Hepatocyte (in vitro differentiated cells): ENCODE measurements at places on chromosomes 3 and 15.

DNA sequence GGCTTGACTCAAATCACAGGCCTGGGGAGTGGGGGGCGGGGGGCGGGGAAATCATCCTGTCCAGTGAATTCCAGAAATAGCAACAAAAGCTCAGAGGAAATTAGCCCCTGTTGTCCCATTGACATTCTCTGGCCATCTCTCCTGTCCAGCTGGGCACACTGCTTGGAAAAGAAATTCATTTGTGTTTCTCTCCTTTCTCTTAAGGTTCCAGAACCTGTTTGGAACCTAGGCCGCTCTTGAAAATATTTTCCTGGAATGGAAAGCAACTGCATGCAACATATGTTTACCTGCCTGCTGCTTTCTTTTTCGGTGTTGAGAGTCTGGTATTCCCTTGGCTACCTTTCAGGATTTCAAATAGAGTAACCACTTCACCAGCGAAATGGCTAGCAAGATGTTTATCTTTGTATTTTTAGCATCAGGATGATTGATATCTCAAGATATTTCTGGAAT lies 169.0 kb downstream of the GHSR start:
- H3K27me3 ChIP-seq = no peaks in the 10 kb centered on the region
- H3K4me1 ChIP-seq = peaks cover 5% of the 10 kb centered on the region
- H3K36me3 ChIP-seq = no peaks in the 10 kb centered on the region
- no peak for DNase-seq
- H3K27ac ChIP-seq = no peak overlapping the region

DNA sequence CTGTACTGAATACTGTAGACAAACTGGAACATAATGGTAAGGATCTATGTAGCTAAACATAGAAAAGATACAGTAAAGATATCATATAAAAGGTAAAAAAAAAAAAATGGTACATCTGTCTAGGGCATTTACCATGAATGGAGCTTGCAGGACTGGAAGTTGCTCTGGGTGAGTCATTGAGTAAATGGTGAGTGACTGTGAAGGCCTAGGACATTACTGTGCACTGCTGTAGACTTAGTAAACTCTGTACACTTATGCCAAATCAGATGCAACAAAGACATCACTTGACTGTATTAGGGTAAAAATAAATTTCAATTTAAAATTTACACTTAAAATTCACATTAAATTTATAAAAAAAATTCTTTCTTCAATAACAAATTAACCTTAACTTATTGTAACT lies 281.3 kb upstream of the LMCD1 start:
- no peak overlapping the region for H3K4me3 ChIP-seq
- H3K27ac ChIP-seq = no peak overlapping the region
- no peak for DNase-seq

- no peak overlapping the region for H3K27ac ChIP-seq
- no peak for DNase-seq
- H3K36me3 ChIP-seq = no peaks in the 10 kb centered on the region
- H3K4me1 ChIP-seq = no peaks in the 10 kb centered on the region
- H3K27me3 ChIP-seq = no peaks in the 10 kb centered on the region
These were observed 691.5 kb upstream of the ARPP21 start for GRCh38 chr3:34947834-34948233.

- peak within 1 kb of the TSS; percentile 99 for H3K27ac ChIP-seq
- H3K4me1 ChIP-seq = peaks cover 31% of the 10 kb centered on the region
- no peaks in the 10 kb centered on the region for H3K36me3 ChIP-seq
These were observed at the start of gene SUCLG2 for GRCh38 chr3:67654099-67654843. SUCLG2 (minus strand) TSS chr3:67654612; CDS start chr3:67654586, 26 bp downstream.

GRCh38 chr15:84773716-84774115 lies 25.3 kb downstream of the ZNF592 start:
- H3K36me3 ChIP-seq = peaks cover under 1% of the 10 kb centered on the region
- no peak overlapping the region for H3K4me3 ChIP-seq
- no peaks in the 10 kb centered on the region for H3K27me3 ChIP-seq
- no peak overlapping the region for H3K27ac ChIP-seq

GRCh38 chr15:100627789-100628395 lies 25.5 kb downstream of the ASB7 start:
- H3K27ac ChIP-seq = no peak overlapping the region
- H3K4me3 ChIP-seq = no peak overlapping the region
- H3K4me1 ChIP-seq = no peaks in the 10 kb centered on the region
- H3K36me3 ChIP-seq = no peaks in the 10 kb centered on the region

- DNase-seq = no peak
- no peaks in the 10 kb centered on the region for H3K36me3 ChIP-seq
- H3K4me1 ChIP-seq = no peaks in the 10 kb centered on the region
- H3K27ac ChIP-seq = peak overlapping the region; percentile 29
These were observed 62.6 kb downstream of the CRTC3 start for GRCh38 chr15:90592131-90592881.

DNA sequence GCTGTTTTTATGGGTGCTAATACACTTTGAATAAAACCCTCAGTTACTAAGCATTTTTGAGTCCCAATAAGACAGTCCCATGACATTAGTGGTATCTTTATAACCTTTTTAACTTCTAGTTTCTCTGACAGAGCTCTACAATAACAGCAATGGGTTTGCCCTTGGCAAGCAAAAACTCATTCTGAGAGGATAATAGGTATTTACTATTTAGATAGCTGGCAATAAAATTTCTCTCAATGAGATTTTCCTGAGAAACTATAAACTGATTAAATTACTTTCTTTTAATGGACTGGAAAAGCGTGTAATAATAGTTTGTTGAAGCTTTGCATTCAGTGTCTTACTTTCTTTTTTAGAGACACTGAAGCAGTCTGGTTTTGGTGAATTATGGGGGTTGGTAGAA lies 168.0 kb upstream of the MLF1 start:
- no peak overlapping the region for H3K4me3 ChIP-seq
- no peak for DNase-seq
- H3K36me3 ChIP-seq = no peaks in the 10 kb centered on the region
- no peaks in the 10 kb centered on the region for H3K4me1 ChIP-seq

DNA sequence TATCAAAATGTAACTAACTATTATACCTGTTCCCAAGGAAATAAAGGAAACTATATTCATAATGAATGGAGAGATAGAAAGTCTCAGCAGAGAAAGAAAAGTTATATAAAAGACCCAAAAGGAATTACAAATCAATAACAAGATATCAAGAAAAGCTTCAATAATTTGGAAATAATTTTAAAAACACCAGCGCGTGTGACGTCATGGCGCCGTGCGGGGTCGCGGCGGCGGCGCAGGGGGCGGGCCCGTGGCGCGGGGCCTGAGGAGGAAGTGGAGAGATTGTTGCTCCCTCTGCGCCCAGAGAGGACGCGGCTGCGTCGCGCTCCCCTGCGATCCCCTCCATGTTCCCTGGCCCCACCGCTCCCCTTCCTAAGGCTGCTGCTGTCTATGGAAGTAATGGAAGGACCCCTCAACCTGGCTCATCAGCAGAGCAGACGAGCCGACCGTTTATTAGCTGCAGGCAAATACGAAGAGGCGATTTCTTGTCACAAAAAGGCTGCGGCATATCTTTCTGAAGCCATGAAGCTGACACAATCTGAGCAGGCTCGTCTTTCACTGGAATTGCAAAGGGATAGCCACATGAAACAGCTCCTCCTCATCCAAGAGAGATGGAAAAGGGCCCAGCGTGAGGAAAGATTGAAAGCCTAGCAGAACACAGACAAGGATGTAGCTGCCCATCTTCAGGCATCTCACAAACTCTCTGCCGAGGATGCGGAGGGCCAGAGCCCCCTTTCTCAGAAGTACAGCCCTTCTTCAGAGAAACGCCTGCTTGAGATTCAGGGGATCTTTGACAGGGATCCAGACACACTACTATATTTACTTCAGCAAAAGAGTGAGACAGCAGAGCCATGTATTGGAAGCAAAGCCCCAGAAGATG lies 4.1 kb downstream of the XCR1 start:
- DNase-seq = no peak
- no peaks in the 10 kb centered on the region for H3K36me3 ChIP-seq
- no peaks in the 10 kb centered on the region for H3K27me3 ChIP-seq
- no peak overlapping the region for H3K4me3 ChIP-seq

GRCh38 chr15:34628577-34629152 lies 45.2 kb upstream of the GOLGA8B start:
- H3K36me3 ChIP-seq = no peaks in the 10 kb centered on the region
- H3K27me3 ChIP-seq = no peaks in the 10 kb centered on the region

DNA sequence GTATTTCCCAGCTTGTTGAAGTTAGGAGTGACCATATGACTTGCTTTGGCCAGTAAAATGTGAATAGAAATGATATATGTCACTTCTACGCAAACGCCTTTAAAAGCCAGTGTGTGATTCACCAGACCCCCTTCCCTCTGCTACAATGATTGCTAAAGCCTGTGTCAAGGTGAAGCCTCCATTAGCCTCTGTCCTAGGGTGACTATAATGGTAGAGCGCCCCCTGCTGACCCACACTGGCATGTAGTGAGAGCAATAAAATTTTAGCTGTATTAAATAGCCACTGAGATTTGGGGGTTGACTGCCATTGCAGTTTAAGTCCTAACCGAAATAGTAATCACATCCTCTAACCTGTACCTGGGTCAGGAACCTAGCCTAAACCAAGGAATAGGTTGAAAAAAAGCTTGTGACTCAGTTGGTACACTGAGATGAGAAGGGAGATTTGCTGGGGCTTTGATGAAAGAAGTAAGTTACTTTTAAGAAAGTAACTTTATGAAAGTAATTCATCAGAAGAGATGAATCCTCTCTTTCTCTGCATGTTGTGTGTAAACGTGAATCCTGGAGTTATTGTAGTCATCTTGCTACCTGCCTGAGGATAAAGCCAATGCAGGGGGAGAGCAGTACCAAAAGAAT lies 52.6 kb downstream of the GTF2E1 start:
- no peak overlapping the region for H3K4me3 ChIP-seq
- DNase-seq = peak; percentile 77
- no peak overlapping the region for H3K27ac ChIP-seq
- no peaks in the 10 kb centered on the region for H3K36me3 ChIP-seq
- H3K4me1 ChIP-seq = no peaks in the 10 kb centered on the region

- no peak overlapping the region for H3K27ac ChIP-seq
- no peaks in the 10 kb centered on the region for H3K27me3 ChIP-seq
- no peak for DNase-seq
- H3K36me3 ChIP-seq = no peaks in the 10 kb centered on the region
- H3K4me1 ChIP-seq = no peaks in the 10 kb centered on the region
These were observed 330.7 kb downstream of the FHIT start for GRCh38 chr3:60920519-60920918.

- H3K4me1 ChIP-seq = peaks cover 16% of the 10 kb centered on the region
- no peaks in the 10 kb centered on the region for H3K27me3 ChIP-seq
- peak overlapping the region; percentile 81 for H3K27ac ChIP-seq
- H3K36me3 ChIP-seq = no peaks in the 10 kb centered on the region
- DNase-seq = no peak
These were observed 106.5 kb downstream of the TIGIT start for GRCh38 chr3:114400371-114400770.

GRCh38 chr3:197242784-197243432 lies 55.5 kb downstream of the DLG1 start:
- DNase-seq = peak; percentile 33
- H3K27me3 ChIP-seq = no peaks in the 10 kb centered on the region
- H3K36me3 ChIP-seq = no peaks in the 10 kb centered on the region

- no peaks in the 10 kb centered on the region for H3K27me3 ChIP-seq
- H3K36me3 ChIP-seq = no peaks in the 10 kb centered on the region
- H3K4me3 ChIP-seq = no peak overlapping the region
- DNase-seq = no peak
- H3K27ac ChIP-seq = no peak overlapping the region
These were observed 24.6 kb downstream of the COL8A1 start for GRCh38 chr3:99662838-99663570.

- DNase-seq = no peak
- H3K4me1 ChIP-seq = peaks cover 17% of the 10 kb centered on the region
- no peaks in the 10 kb centered on the region for H3K36me3 ChIP-seq
- H3K27me3 ChIP-seq = peaks cover 93% of the 10 kb centered on the region
- H3K4me3 ChIP-seq = no peak overlapping the region
- no peak overlapping the region for H3K27ac ChIP-seq
These were observed 3.0 kb downstream of the ONECUT1 start for GRCh38 chr15:52787123-52787503.

GRCh38 chr3:112560307-112560706 lies 1.5 kb downstream of the ATG3 start:
- H3K4me3 ChIP-seq = peak overlapping the region; percentile 71
- DNase-seq = no peak
- no peaks in the 10 kb centered on the region for H3K36me3 ChIP-seq
- H3K27ac ChIP-seq = peak overlapping the region; percentile 93
- no peaks in the 10 kb centered on the region for H3K27me3 ChIP-seq

DNA sequence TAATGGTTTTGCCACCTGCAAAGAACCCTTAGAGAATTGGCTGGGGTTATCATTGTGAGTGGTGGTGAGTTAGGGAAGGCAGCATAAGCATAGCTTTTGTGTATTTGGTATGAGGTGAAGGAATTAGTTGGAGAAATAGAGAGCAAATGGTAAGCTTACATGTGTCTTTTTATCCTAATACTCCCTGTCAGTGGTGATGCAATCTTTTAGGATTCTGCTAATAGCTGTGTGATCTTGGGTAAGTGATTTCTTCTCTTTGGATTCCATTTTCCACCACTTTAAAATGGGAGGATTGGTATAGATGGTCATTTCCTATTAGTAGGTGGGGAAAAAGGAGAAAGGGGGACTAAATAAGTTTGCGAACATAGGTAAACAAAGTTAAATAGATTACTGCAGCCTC lies 30.9 kb downstream of the PIAS1 start:
- peaks cover 4% of the 10 kb centered on the region for H3K4me1 ChIP-seq
- no peak overlapping the region for H3K27ac ChIP-seq
- no peak for DNase-seq
- H3K36me3 ChIP-seq = no peaks in the 10 kb centered on the region

- DNase-seq = peak; percentile 84
- H3K27ac ChIP-seq = peak overlapping the region; percentile 64
- peaks cover 4% of the 10 kb centered on the region for H3K4me1 ChIP-seq
- no peaks in the 10 kb centered on the region for H3K36me3 ChIP-seq
- H3K27me3 ChIP-seq = no peaks in the 10 kb centered on the region
These were observed 7.3 kb upstream of the ZBTB38 start for GRCh38 chr3:141360888-141361598.

- peaks cover 5% of the 10 kb centered on the region for H3K4me1 ChIP-seq
- peak overlapping the region; percentile 30 for H3K27ac ChIP-seq
- DNase-seq = no peak
- H3K36me3 ChIP-seq = no peaks in the 10 kb centered on the region
- no peaks in the 10 kb centered on the region for H3K27me3 ChIP-seq
- no peak overlapping the region for H3K4me3 ChIP-seq
These were observed 268.0 kb downstream of the LPP start for GRCh38 chr3:188421836-188422540.

DNA sequence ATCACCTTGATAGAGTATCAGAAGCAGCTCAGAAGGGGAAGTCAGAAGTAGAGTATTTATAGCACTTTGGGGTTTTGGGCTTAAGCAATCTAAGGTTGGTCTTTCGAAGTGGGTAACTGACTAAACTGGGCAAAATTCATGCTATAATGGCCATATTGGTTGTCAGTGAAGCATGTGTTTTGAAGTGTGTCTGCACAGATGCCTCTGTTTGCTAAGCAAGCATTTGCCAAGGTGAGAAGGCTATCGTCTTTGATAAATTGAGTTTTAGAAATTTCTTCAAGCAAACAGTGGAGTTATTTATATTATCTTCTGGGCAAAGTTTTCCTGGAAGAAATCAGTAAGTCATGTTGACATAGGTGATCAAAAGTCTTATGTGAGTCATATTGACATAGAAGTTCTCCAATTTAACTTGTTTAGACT lies 412.8 kb upstream of the TGFBR2 start:
- no peak for DNase-seq
- H3K4me1 ChIP-seq = peaks cover 14% of the 10 kb centered on the region
- no peaks in the 10 kb centered on the region for H3K36me3 ChIP-seq
- no peaks in the 10 kb centered on the region for H3K27me3 ChIP-seq
